ENCODE measurements at places on chromosomes 4 and X.
A peak's percentile ranks its signal among the peaks of the same experiment; 100 is the strongest.

DNA sequence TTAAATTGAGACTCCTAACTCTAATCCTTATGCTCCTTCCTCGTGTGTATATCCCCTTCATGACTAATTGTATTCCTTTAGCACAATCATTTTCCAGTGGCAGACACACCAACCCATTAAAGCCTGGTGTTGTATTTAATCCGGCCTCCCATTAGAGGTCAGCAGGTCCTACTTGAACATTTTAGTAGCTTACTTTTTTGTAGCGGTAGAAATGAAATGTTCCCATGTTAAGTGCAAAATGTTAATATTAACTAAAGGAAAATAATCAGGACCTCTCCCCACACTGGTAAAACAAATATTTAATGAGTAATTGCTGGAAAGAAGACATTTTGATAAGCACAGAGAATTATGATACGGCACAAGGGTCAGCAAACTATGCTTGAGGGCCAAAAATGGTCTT, 3.4 kb downstream of the RAB33B start:
- no peaks in the 10 kb centered on the region for H3K36me3 ChIP-seq
- H3K27ac ChIP-seq, result no peak overlapping the region
- H3K4me3 ChIP-seq, result no peak overlapping the region
- H3K4me1 ChIP-seq, result peaks cover 48% of the 10 kb centered on the region
- no peak for DNase-seq

DNA sequence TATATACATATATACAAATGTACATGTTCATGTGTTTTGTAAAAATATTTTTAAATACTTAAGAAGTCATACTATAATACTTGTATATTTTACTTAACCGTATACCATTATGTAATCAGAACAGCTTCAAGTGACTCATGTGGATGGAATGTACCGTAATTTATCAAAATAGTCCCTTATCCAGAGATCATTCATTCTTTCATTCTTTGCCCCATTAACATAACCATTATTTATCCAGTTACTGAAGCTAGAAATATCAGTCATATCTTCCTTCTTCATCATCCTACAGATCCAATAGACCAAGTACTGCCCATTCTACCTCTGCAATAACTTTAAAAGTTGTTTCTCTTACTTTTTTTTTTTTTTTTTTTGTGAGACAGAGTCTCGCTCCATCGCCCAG, 164.2 kb downstream of the MAB21L2 start:
- no peak for DNase-seq
- H3K27ac ChIP-seq, result no peak overlapping the region
- H3K4me3 ChIP-seq, result no peak overlapping the region
- no peaks in the 10 kb centered on the region for H3K4me1 ChIP-seq

DNA sequence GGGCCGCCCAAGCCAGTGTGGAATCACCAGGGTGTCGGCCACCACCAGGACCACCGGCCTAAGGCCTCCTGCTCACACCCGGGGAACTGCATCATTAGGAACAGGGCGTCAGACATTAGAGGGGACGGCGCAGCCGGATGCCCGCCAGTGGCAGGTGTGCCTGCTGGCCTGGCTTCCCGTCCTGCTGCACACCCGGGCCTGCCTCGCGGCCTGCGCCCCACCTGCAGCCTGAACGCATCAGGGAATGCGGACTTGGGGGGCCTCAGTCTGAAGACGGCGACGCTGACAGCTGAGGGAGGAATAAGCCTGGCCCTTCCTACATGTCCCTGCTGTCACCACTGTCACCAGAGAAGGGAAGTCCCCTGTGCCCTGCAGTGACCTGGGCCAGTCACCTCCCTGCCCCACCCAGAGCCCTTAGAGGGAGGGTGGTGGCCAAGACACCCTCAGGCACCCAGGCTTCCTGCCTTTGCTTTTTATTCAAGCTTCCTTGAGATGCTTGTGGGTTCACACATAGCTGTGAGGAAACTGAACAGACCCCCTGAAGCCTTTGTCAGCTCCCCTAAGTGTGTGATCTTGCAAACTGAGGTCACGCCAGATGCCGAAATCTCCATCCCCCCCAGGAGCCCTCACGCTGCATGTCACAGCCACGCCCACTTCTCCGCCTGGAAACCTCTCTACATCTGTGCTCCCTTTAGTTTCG, 3.2 kb downstream of the DGKQ start:
- H3K27me3 ChIP-seq, result no peaks in the 10 kb centered on the region
- H3K27ac ChIP-seq, result peak overlapping the region; percentile 51

- no peaks in the 10 kb centered on the region for H3K27me3 ChIP-seq
- no peak overlapping the region for H3K27ac ChIP-seq
- H3K4me1 ChIP-seq, result no peaks in the 10 kb centered on the region
- H3K4me3 ChIP-seq, result no peak overlapping the region
Observed at GRCh38 chr4:128757712-128758111, 51.8 kb upstream of the JADE1 start.

DNA sequence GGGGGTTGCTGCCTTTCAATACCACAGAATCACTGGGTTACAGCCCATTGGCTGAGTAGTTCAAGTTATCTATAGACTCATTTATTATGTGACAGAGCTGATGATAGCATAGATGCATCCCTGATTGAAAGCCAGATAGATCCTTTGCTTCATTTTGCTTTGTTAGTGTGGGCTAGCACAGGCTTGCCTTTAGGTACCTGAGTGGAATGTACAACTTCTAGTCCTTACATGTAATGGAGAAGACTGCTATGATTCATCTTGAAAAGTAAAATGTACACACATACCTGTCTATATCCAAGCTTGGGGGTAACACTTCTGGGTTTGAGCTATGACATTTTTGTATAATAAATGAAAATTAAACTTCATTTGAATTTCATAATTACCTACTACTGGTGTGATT, 226.0 kb upstream of the FTHL17 start:
- H3K27ac ChIP-seq, result no peak overlapping the region
- no peaks in the 10 kb centered on the region for H3K36me3 ChIP-seq
- no peak overlapping the region for H3K4me3 ChIP-seq
- no peaks in the 10 kb centered on the region for H3K4me1 ChIP-seq
- no peaks in the 10 kb centered on the region for H3K27me3 ChIP-seq
- DNase-seq, result no peak

DNA sequence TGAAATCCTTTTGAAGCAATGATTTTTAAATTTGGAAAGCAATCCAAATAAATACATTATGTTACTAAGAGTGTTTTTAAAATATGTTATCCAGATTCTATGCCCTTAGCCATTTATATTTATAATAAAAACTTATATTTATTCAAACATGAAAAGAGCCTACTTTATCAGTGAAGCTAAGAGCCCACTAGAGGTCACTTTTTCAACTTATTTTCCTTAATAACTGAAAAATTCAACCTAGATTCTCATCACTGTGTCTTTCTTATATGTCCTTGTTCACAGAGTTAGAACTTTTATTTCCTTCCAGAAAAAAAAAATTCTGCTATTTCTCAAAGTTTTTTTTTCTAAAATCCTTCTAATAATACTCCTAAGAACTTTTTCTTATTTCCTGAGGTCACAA, 23.9 kb downstream of the PRDM8 start:
- no peak overlapping the region for H3K4me3 ChIP-seq
- no peak overlapping the region for H3K27ac ChIP-seq
- no peaks in the 10 kb centered on the region for H3K36me3 ChIP-seq
- DNase-seq, result no peak
- no peaks in the 10 kb centered on the region for H3K27me3 ChIP-seq

- no peak overlapping the region for H3K27ac ChIP-seq
- no peaks in the 10 kb centered on the region for H3K4me1 ChIP-seq
- H3K4me3 ChIP-seq, result no peak overlapping the region
- H3K27me3 ChIP-seq, result no peaks in the 10 kb centered on the region
- no peak for DNase-seq
Observed at GRCh38 chr4:139685180-139685579, 19.6 kb downstream of the MGST2 start.

- no peak for DNase-seq
- H3K4me1 ChIP-seq, result no peaks in the 10 kb centered on the region
- H3K27ac ChIP-seq, result no peak overlapping the region
- H3K27me3 ChIP-seq, result no peaks in the 10 kb centered on the region
Observed at GRCh38 chr4:137668885-137669545, 136.7 kb upstream of the PCDH18 start.

DNA sequence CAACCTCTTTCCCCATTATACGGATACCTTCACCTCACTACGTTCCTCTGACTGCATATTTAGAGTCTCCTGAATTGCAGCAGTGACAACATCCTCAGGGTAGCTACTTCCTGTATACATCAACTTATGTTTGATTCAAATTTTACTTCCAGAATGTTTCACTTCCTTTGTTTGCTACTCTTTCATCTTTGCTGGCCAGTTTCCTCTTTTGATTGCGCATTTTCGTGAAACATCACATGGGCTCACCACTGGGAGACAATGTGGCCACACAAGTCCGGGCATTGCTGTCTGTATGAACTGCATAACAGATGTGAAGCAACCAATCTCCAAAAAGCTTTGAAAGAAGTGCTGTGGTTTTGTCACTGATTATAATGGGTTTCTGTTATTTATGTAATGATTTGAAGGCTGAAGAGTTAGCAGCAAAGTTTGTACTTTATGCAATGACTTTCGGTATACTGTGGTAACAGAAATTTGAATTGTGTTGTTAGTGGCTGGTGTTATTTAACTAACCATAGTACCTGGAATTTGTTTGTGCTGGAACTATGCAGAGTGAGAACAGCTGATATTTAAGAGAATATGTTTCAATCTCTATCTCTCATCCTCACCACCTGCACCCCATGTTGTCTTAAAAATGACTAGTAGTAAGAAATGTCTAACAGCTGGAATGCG, 7.4 kb downstream of the SNCA start:
- H3K36me3 ChIP-seq, result no peaks in the 10 kb centered on the region
- no peaks in the 10 kb centered on the region for H3K27me3 ChIP-seq
- H3K4me1 ChIP-seq, result no peaks in the 10 kb centered on the region
- H3K27ac ChIP-seq, result no peak overlapping the region
